ENCODE measurements at places on chromosomes 2 and 18.

- peak; percentile 79 for DNase-seq
These were observed 10.8 kb downstream of the SPDYA start for GRCh38 chr2:28821295-28821958.

DNA sequence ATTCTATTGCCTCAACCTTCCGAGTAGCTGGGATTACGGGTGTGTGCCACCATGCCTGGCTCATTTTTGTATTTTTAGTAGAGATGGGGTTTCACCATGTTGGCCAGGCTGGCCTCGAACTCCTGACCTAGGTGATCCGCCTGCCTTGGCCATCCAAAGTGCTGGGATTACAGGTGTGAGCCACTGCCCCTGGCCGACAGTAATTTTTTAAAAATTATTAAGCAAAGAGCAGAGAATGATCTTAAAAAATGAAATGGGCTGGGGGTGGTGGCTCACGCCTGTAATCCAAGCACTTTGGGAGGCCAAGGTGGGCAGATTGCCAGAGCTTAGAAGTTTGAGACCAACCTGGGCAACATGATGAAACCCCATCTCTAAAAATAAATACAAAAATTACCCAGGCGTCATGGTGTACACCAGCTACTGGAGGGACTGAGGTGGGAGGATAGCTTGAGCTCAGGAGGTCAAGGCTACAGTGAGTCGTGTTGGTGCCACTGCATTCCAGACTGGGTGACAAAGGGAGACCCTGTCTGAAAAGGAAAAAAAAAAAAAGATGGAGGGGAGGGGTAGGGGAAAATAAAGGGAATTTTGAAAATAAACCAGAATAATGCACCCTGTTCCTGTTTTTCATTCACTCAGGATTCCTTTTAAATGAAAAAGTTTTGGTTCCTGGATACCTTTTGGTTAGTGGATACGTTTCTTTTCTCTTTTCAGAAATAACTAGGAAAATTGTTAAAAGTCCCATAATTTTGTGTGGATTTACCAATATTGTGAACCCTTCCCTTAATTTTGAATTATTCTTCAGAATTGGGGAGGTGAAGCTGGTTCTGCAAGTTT is 33.9 kb downstream of the MAP4K4 start:
- no peak for DNase-seq

DNA sequence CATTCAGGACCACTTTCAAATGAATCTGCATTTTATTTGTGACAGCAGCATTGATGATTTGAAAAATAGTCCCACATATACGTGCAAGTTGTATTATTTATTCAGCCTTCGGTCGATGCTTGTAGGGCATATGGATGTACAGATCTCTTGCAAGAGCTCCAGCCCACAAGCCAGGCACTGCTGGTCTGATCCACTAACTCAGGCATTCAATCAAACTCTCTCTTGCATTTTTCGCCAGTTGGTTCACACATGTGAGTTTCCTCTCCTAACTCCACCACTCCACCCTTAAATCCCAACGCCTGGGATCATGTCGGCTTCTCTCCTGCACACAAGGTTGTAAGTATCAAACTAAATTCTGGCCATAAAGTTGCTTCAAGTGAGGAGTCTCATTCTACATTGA is 318.7 kb downstream of the CYP26B1 start:
- DNase-seq: no peak

DNA sequence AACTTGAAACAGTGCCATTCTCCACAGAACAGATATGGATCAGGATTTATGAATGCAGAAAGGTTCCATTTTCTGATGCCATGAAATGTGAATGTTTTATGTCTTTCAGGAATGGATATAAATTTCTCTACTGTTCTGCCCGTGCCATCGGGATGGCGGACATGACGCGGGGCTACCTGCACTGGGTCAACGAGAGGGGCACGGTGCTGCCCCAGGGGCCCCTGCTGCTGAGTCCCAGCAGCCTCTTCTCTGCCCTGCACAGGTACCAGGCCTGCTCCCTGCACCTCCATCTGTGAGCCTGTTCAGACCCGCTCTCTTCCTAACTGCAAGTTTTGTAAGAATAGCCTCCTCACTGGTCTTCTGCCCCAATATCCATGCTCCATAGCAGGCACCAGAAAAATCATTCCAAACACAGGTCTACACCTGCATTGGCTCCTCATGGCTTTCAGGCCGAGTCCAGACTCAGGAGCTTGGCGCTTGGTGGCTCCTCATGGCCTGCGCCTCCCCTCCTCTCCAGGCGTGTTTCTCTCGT is 68.6 kb downstream of the LPIN1 start:
- no peak for DNase-seq

DNA sequence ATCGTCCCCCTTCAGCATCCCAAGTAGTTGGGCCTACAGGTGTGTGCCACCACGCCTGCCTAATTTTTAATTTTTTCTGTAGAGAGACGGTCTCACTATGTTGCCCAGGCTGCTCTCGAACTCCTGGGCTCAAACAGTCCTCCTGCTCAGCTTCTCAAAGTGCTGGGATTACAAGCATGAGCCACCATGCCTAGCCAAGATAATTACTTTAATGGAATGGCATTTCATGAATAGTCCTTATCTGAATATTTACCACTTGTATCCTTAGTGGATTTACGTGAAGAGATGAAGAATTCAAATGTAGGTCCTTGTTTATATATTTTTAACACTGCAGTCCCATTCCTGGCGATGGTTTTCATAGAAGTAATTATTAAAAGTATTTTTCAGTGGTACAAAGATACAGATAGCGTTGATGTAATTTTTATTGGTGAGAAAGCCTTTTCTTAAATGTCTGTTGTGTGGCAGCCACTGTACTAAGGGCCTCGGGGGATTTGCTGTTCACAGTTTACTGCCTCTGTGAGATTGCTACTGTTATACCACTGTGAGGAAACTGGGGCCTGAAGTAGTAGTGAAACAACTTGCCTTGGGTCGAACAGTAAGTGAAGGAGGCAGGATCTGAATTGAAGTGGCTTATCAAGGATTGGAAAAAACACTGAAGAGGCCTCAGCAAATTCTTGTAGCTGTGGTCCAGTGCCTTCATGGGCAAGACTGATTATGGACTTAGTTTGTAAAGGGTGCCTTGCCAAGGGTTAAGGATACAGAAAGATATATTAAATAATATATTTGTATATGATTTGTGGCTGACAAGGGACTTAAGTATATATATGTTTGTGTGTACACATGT is 151.2 kb downstream of the PRPF40A start:
- no peak for DNase-seq

GRCh38 chr2:48414980-48415835 is 114.7 kb upstream of the STON1 start:
- DNase-seq: peak; percentile 18

DNA sequence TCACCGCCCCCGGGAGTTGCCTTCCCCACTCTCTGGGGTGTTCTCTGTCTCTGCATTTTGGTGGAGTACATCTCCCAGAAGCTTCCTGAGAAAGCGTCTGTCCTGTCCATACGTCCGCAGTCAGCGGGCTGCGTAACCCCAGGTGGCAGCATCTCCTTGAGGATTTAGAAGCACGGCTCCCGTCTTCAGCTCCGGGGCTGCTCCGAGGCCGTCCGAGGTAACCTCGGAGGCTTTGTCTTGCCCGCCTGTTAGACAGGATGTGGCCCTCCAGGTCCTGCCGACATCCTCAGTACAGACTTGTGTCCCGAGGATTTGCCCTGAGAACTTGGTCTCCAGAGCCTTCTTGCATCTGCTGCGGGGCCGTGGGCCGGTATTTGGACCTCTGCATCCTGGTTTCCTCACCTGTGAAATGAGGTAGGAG is 58.4 kb downstream of the CTDP1 start:
- DNase-seq: no peak

- DNase-seq: no peak
These were observed 786.6 kb upstream of the CDH2 start for GRCh38 chr18:28963481-28963880.

DNA sequence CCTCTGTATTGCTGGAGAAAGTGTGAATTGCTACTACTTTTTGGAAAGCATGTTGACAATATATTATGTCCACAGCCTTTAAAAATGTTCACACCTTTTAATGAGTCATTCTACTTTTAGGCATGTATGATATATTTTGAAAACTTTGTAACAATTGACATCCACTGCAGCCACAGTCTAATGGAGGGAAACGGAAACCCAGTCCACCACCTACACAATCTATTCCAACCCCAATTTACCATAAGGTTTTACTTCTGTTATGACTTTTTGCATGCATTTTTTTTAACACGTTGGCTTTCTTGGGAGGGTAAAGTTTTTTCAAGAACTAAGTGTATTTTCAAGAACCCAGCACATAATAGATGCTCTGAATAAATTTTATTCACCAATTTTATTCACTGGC is 38.5 kb upstream of the ATP8B1 start:
- no peak for DNase-seq

- DNase-seq: no peak
These were observed 23.2 kb downstream of the DNAJC27 start for GRCh38 chr2:24948506-24948905.

- DNase-seq: no peak
These were observed 169.8 kb downstream of the TRIM43 start for GRCh38 chr2:95761556-95761955.
